Fibroblast of skin of right biceps (primary cell): ENCODE measurements at places on chromosomes 2 and 18.

DNA sequence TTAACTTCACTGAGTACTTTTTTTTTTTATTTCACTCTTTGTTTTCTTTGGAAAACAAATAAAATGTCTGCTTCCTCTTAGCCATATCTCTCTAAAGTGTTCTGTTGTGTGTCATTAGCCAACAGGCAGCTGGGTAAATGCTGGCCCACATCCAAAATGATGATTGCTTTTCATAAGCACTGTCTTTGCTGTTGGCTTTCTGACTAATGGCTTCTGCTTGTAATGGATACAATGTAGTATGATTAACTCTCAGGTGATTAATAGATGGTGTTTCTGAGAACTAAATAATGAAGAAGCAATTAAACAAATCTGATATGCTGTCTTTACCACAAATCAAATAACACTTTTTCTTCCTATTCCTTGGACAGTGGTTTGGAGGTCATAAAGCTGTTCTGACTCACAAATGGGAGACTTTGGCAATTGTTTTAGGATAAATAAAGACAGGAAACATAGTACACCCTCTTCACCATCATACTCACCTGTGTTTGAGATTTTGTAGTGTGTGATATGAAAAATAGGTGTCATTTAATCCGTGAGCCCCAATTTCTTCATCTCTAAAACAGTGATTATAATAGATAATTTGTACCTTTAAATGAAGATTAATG lies 888.4 kb downstream of the TSN start:
- peak; percentile 87 for DNase-seq

DNA sequence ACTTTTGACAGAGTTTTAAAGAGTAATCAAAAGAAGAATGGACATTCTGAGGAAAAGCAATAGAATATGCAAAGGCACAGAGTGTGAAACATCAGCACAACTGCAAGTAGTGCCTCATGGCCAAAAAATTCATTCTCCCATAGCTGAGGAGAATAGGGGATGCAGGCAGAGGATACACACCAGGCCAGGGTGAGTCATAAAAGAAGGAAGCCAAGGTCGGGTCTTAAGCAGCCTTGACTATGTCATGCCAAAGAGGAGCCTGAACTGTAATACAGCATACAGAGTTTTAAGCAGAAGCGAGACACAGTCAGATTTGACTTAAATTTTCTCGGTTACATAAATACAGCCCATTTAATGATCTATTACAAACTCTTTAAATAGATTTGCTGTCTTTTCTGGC lies 165.0 kb downstream of the LNPK start:
- DNase-seq: peak; percentile 93

GRCh38 chr18:48333563-48333962 lies 75.6 kb downstream of the ZBTB7C start:
- no peak for DNase-seq

DNA sequence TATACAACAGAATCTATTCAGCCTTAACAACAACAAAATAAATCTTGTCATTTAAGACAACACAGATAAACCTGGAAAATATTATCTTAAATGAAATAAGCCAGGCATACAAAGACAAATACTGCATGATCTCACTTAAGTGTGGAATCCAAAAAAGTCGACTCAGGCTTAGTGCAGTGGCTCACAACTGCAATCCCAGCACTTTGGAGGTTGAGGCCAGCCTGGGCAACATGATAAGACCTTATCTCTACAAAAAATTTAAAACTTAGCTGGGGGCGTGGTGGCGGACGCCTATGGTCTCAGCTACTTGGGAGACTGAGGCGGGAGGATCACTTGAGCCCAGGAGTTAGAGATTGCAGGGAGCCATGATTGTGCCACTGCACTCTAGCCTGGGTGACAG lies 75.2 kb upstream of the RNU4ATAC start:
- DNase-seq: no peak

DNA sequence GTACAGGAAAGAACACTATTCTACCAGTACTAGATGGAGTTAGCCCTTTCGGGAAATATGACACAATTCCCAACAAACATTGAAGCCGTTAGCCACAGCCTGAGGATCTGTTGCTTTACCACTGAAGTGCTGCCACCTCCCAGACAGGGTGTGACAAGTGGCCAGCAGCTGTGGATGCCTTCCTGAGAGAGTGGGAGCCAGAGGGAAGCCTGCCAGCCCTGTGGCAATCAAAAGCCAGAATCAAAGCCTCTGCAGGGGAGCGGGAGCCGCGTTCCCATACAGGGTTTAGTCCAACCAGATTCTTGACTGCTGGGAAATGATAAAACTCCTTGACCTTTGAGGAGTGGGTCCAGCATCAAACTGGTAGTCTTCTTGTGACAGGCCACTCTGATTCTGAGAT lies 38.0 kb downstream of the SLC4A1AP start:
- no peak for DNase-seq

DNA sequence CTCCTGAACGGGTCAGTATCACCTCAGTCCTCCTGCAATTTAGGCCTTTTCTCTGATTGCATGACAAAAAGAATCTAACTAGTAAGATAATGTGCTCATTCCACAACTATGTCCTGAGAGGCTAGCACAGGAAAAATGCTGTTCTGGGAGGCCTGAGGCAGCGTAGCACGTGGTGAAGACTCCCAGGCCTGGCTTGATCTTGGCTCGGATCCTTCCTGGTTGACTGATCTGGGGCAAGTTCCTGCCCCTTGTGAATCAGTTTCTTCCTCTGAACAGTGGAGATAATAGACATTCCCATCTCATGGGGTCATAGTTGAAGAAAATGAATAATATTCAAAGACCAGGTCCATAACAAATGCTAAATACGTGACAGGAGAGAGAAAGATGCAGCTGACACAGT lies 12.3 kb downstream of the FBLN7 start:
- peak; percentile 93 for DNase-seq

DNA sequence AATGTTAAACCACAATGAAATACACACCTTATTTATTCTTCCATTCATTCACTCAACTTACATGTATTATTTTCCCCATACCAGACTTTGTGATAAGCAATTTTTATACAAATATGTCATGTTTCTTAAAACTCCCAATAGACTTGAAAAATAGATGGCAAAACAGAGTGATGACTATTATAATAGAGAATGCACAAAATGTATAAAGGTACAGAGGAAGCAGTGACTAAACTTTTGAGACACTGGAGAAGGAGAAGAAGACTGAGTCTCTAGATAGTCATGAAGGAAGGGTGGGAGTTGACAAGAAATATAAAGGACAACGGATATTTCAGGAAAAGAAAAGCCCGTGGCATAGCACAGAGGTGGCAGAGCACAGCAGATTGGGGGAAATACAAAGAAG lies 198.1 kb upstream of the SLC39A10 start:
- peak; percentile 45 for DNase-seq

DNA sequence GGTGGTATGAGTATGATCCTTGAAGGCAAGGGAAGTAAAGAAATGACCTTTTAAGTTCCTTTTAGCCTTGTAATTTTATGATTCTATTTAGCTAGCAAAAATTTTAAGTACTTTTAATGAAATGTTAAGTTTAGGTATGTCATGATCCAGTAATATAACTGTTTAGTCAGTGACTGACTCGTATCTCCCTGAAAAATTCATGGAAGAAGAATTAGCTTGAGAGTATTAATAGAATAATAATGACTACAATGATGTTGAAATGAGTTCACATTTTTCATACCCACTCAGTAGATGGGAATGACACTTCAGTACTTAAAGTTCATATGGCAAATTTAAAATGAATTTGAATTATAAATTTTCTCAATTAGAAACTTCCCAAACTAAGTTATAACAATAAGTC lies 14.6 kb downstream of the RAB3GAP1 start:
- DNase-seq: peak; percentile 54

- no peak for DNase-seq
These were observed 11.9 kb downstream of the IL18R1 start for GRCh38 chr2:102367331-102367971.

DNA sequence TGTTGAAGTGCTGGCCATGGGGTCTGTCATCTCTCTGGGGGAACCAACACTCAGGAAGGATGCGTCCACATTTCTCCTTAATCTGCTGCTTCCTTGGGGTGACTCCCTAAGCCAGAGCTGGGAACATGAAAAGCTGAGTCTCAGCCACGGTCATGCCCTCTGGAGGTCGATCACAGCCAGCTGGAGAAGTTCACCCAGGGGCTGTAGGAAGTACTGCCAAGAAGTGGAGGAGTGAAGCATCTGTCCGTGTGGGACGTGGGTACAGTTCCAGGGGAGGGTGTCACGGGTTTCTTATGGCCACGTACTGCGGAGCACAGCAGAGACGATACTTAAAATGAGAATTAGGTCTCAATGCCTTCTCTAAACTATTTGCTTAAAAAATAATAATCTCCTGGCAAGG lies 42.4 kb upstream of the IGFBP2 start:
- no peak for DNase-seq

- DNase-seq: no peak
These were observed 148.2 kb downstream of the ESCO1 start for GRCh38 chr18:21452276-21452780.

DNA sequence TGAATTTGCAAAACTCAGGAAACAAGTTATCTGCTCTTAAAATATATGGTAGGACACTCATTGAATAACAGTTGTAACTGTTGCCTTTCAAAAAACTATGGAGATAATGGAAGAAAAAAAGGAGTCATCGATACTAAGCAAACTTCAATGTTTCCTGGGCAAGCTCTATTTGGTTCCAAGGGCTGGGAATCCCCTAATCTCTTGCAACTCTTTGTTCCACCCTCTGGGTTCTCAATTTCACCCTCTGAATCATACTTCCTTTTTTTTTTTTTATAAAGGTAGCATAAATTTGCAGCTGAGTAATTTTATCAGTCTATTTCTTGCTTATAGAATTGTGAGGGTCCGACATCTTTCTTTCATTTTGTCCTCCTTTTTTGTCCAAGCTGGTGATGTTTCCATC lies 36.7 kb downstream of the SLC9A4 start:
- DNase-seq: peak; percentile 6

- no peak for DNase-seq
These were observed 124.0 kb upstream of the GATA6 start for GRCh38 chr18:22045221-22045918.

DNA sequence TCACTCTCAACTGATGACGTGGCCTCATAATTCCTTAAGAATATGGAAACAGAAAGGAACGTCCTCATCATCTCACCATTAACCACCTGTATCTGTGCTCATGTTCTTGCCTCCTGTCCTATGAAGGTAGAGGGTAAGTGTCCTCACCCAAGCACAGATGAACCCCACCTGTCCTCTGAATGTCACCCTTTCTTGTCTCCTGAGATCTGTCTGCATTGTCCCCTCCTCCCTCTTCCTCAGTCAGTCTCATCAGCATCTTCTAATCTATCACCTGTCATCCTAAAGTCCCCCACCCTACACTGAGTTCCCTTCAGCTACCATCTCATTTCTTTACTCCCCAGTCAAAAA lies 39.4 kb upstream of the LPIN2 start:
- DNase-seq: no peak

GRCh38 chr2:187877391-187877790 lies 323.2 kb upstream of the TFPI start:
- DNase-seq: no peak

GRCh38 chr2:108534584-108535356 lies 500 bp downstream of the LIMS1 start:
- peak; percentile 41 for DNase-seq

DNA sequence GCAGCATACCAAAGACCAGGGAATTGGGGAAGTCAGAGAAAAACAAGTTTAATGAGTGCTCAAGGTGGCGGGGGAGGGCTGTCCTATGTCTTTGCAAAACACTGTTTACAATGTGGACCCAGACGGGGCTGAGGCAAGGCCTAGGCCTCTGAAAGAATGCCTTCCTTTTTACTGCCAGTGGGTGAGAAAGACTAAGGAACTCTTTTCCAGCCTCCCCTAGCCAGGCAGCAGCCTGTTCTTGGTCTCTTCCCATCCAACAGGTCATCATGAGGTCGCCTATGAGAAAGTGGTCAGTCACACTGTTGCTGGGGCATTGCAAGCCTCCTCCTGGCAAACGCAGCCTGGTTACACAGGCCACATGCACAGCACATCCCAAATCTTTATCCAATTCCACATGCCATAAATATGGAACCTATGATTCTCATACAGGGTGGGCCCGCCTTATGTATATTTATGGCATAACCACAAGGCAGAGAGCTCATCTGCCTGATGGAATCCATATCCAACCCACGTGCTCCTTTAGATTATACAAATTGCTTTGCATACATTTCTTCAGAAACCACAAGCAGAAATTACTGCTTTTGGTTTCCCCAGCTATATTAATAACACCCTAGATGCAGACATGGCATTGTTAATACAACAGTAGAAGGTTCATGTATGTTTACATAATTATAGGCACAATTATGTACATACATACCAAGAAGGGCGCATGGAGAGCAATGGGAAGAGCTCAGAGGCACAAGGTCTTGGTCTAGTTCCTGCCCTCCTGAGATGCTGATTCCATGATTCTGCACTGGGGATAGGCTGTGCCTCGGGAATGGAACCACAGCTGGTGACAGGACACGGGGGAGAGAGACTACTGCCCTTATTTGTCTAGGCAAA lies 48.6 kb downstream of the NRP2 start:
- peak; percentile 89 for DNase-seq

- no peak for DNase-seq
These were observed 111.3 kb downstream of the LNPK start for GRCh38 chr2:175890636-175891242.

GRCh38 chr2:28975671-28976070 lies 5.4 kb upstream of the TOGARAM2 start:
- DNase-seq: no peak

GRCh38 chr18:34760444-34760843 lies 50.3 kb downstream of the DTNA start:
- DNase-seq: no peak

- no peak for DNase-seq
These were observed 17.4 kb downstream of the FAM117B start for GRCh38 chr2:202652119-202652518.

DNA sequence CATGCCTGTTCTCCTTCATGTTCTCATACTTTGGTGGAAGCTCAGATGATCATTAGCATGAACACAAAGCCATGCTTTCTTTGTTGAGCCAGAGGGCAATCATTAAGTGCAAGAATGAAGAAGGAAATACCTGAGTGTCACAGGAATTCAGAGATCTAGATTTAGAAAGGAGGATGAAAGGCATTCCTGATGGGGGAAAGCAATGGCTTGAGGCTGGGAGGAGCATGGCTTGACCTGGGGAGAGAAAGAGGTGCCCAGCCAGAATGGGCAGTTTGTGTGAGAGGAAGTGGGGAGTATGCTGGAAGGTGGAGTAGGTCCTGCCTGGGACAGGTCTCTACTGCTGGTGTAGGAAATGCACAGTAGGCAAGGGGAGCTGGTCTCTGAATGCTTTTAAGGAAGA lies 35.1 kb downstream of the SLC4A3 start:
- no peak for DNase-seq

- DNase-seq: no peak
These were observed 4.5 kb downstream of the NRXN1 start for GRCh38 chr2:51027442-51027841.

- no peak for DNase-seq
These were observed 53.6 kb downstream of the TMEM178A start for GRCh38 chr2:39719317-39719716.

DNA sequence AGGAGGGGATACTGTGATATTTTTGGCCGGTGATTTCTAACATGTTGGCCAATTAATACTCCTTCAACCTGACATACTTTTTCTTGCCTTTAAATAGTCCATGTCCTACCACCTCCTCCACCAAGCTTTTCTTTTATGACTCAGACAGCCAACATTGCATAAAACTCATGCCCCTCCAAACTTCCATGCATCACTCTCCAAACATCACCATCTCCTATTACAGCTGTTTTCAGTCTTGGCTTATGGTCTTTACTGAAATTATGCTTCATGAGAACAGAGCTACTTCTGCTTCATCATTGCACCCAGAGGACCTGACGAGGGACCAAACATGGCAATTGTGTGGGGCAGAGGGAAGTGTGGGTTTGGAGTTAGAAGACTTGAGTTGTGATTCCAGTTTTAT lies 305.4 kb downstream of the LPIN1 start:
- DNase-seq: peak; percentile 68
